Stimulated activated naive CD8-positive, alpha-beta T cell treated with anti-CD3 and anti-CD28 coated beads, Interleukin-15, amount 100 ng/mL, for 72 hours (primary cell): ENCODE measurements at places on chromosomes 6 and 20.

DNA sequence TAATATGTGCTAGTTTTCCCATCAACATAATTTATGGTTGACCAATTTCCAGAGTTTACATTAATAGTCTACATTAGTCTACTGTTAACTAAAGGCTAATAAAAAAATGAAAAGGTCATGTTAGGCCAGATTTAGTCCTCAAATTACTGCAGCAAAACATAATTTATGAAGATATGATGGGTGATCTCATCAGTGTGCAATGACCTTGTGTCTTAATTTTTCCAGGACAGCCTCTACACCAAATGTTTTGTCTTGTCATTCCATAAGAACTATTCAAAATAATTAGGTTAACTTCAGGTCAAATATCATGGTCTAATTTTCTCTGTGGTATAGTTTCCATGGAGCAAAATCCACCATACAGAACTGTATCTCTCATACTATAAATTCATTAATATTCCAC is 234.2 kb downstream of the COL12A1 start:
- no peak for DNase-seq

GRCh38 chr20:10412591-10413408 is 21.2 kb downstream of the MKKS start:
- no peak for DNase-seq

DNA sequence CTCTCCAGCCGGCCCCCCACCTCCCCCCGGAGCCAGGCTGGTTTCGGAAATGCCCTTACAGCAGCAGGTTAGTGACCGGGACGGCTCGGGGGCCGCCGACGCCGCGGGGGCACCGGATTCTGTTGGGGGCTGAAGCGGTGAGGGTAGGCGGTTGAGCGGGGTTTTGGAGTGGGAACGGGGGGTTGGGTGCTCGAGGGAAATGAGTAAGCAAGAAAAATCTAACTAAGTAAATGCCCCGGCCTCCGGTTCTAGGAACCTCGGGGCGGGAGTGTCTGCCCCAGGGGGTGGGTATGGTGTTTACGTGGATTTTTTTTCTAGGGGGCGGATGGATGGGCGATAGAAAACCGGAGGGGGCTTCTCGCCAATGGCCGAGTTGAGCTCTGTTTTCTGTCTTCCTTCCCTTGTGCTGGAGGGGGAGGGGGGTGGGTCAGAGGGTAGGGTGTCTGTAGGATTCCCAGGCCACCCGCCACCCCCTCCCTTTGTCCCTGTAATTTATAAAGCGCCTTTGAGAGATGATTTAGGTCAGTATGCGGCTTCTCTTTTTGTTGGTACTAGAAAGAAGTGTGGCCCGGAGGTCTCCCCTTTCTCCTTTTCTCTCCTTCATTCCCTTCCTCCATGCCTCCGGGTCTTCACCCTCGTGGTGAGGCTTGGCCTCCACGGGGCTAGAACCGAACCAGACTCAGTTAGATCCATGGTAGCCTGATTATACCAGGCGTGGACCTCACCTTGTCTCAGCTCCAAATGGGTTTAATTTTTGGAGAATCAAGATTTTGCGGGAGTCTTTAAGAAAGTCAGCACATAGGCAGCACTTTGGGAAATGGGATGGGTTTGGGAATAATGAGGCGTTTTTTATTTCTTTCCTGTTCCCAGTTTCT is 2.3 kb downstream of the E2F3 start:
- peak; percentile 87 for DNase-seq

DNA sequence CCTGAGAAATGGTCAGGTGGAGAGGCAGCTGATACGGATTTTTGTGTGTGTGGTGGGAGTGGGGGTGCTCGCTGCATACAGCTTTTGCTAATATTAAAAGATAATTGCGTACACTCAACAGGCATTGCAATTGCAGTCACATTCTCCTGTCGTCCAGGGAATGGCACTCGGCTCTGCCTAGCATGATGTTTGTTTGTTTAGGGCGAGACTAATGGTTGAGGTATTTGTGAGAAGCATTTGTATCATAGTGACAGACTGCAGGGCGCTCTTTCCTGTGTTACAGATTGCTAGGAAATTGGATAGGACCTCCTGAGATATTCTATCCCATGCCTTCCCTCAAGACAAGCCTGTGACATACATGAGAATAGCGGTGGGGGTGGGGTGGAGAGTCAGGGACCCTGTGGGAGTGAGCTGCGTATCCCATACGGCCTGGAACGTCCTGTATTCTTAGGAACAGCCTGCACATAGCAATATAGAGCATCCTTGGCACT is 207.4 kb downstream of the SOX4 start:
- DNase-seq = no peak

GRCh38 chr6:4023240-4023639 is 55.7 kb downstream of the FAM217A start:
- no peak for DNase-seq

DNA sequence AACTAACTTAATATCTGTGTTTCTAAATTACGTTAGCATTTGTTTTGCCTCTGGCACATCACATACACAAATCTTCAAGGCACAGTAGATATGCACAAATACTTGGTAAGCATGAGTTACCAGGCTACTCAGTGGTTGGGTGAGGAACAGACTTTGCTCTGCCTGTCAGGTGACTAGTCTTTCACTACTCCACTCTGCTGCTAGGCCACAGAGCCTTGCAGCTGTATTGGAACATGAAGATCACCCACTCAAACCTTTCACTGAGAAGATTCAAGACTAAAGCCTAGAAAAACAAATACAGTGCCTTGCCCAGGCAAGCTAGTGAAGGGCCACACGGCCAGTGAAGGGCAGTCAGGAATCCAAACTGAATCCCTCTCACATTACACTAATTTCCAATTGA is 47.0 kb downstream of the DTNBP1 start:
- no peak for DNase-seq

- DNase-seq = no peak
Observed at GRCh38 chr20:20272686-20273085, 95.2 kb upstream of the INSM1 start.

DNA sequence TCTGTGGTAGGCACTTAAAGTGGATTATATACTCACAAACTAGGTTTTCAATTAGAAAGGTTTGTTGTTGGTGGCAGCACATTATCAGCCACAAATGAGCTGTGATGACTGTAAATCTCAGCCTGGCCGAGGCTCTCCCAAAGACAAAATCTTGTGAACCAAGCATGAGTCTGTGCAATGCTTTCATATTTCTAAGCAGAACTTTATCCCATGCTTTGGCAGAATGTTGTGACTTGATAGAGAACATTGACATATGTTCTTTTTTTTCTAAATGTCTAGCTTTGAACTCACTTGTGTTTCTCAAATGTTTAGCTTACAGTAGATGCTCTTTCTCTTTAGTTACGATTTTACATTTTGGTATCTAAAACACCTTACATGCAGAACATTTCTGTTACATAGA is 105.9 kb downstream of the KLHL32 start:
- no peak for DNase-seq

DNA sequence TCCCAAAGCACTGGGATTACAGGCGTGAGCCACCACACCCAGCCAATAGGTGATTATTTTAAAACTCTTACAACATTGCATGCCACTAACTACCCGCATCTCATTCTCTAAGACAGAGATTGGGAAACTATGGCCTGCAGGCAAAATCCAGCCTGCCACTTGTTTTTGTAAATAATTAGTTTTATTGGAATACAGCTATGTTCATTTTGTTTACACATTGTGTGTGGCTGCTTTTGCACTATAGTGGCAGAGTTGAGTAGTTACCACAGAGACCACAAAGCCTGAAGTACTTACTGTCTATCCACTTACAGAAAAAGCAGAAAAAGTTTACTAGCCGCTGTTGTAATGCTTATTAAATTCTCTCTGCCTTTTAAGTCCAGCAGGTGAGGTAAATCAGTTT is 16.4 kb upstream of the PKIG start:
- no peak for DNase-seq

- DNase-seq = no peak
Observed at GRCh38 chr6:116492331-116493067, 18.9 kb upstream of the CALHM5 start.
